ENCODE measurements at places on chromosomes 11 and 22. TPM values are rescaled to one million over a fixed set of nuclear protein-coding genes. Genes with fewer than 3 reads are reported as not detected.

GRCh38 chr11:113160808-113161124, 153.6 kb upstream of the TTC12 start:
- no peaks in the 10 kb centered on the region for H3K36me3 ChIP-seq
- no peaks in the 10 kb centered on the region for H3K27me3 ChIP-seq
- peaks cover 17% of the 10 kb centered on the region for H3K4me1 ChIP-seq

DNA sequence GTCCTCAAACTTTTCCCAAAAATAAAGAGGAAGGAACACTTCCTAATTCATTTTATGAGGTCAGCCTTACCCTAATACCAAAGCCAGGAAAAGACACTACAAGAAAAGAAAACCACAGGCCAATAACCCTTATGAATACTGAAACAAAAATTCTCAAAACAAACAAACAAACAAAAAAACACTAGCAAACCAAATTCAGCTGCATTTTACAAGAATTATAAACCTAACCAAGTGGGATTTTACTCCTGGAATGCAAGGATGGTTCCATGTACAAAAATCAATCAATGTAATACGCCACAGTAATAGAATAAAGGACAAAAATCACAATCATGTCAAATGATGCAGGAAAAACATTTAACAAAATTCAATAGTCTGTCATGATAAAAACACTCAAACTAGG, 13.3 kb downstream of the ARVCF start:
- DNase-seq: no peak
- H3K36me3 ChIP-seq: peaks cover 8% of the 10 kb centered on the region
- H3K4me1 ChIP-seq: peaks cover 47% of the 10 kb centered on the region
- H3K4me3 ChIP-seq: no peak overlapping the region
- H3K27me3 ChIP-seq: no peaks in the 10 kb centered on the region
- H3K27ac ChIP-seq: no peak overlapping the region

DNA sequence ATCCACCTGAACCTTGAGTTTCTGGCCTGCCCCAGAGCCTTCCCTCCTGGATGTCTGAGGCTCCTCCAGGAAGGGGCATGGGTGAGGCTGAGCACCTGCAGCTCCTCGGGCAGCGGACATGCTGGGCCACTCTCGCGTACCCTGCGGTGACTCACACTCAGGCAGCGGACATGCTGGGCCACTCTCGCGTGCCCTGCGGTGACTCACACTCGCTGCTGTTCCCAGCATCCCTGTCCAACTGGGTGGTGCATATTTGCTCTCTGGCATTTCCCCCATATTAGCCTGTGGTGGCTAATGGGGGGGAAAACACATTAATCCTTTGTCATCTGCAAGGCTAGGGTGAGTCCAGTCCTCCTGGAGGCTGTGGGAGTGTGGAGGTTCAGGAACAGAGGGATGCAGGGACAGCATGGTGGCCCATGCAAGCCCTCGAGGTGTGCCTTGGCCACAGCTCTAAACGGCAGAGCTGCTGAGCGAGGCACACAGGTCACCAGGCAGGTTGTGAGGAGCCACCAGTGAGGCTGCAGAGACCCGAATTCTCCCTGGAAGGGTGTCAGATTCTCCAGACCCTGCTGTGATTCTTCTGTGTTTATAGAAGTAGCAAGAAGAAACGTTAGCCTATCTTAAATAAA, 728.1 kb downstream of the BRD1 start:
- H3K36me3 ChIP-seq: no peaks in the 10 kb centered on the region
- no peak overlapping the region for H3K27ac ChIP-seq
- H3K4me1 ChIP-seq: peaks cover 33% of the 10 kb centered on the region
- no peak for DNase-seq

- H3K36me3 ChIP-seq: no peaks in the 10 kb centered on the region
- no peaks in the 10 kb centered on the region for H3K4me1 ChIP-seq
- H3K27me3 ChIP-seq: no peaks in the 10 kb centered on the region
- no peak overlapping the region for H3K4me3 ChIP-seq
- no peak for DNase-seq
These were observed 51.4 kb downstream of the BDNF start for GRCh38 chr11:27648840-27649239.

- no peak overlapping the region for H3K27ac ChIP-seq
- no peaks in the 10 kb centered on the region for H3K36me3 ChIP-seq
- H3K27me3 ChIP-seq: no peaks in the 10 kb centered on the region
- DNase-seq: no peak
These were observed 227.4 kb upstream of the FAT3 start for GRCh38 chr11:91997226-91997625.

DNA sequence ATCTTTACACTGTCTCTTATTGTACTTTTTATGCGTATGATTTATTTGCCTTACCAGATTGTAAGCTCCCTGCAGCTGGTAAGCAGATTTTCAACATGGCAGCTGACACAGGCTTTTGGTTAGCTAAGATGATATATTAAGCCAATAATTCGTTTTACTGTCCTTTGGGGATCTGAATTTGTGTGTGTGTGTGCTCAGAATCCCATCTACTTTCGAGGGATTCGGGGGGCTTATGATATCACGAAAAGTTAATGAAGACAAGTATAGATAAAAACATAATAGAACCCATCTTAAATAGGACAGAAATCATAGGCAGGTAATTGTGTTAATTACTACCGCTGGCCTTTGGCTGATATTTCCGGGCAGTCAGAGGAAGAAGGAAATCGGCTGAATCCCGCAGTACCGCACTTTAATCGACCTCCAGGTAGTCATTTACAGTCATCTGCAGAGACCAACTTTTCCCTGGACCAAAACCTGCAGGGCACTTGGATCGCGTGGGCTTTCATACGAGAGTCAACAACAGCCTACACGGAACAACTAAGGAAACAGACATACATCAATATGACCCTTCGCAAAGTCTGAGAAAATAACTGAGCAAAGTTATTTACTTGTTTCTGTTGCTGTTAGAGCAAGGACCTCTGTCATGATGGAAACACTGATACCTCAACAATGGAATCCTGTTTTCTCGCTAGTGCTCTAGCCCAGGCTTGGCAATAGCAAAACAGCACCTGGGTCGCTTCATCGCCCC, 802 bp downstream of the KBTBD3 start:
- peak overlapping the region; percentile 99 for H3K4me3 ChIP-seq
- H3K4me1 ChIP-seq: no peaks in the 10 kb centered on the region
- H3K27ac ChIP-seq: peak overlapping the region; percentile 99
- H3K36me3 ChIP-seq: no peaks in the 10 kb centered on the region
- H3K27me3 ChIP-seq: no peaks in the 10 kb centered on the region

DNA sequence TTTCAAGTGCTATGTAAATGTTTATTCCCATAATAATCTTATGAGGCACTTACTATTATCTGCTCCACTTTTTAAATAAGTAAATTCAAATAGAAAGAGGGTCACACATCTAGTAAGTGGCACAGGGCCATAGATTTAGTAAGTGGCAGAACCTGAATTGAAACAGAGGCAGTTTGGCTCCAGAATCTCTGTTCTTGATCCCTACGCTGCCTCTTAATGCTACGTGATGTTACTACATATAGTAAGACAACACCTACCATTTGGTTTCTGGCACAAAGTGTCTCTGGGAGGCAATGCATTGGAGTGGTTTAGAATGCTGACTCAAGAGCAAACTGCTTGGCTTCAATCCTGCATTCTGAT, 1018.3 kb downstream of the DLG2 start:
- no peak overlapping the region for H3K4me3 ChIP-seq
- no peak for DNase-seq
- H3K27me3 ChIP-seq: no peaks in the 10 kb centered on the region
- H3K27ac ChIP-seq: no peak overlapping the region
- H3K4me1 ChIP-seq: no peaks in the 10 kb centered on the region
- no peaks in the 10 kb centered on the region for H3K36me3 ChIP-seq

DNA sequence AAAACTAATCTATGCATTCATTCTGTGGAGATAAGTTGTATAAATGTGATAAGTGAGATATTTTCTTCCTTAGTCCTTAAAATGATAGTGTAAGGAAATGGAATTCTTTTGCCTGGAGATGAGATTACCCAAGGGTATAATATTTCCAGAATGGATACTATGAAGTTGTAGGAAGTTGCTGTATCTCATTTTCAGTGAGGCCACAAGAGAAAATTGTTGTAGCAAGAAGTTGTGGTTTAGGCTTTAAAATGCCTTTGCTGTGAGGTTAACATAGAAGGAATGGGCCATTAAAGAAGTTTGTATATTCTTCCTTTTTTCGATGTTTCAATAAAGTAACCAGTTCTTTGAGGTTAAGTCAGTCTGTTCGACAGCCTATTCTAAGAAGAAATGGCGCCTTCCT, 50.7 kb upstream of the LIN7C start:
- no peak overlapping the region for H3K4me3 ChIP-seq
- no peaks in the 10 kb centered on the region for H3K4me1 ChIP-seq
- no peaks in the 10 kb centered on the region for H3K27me3 ChIP-seq
- no peak overlapping the region for H3K27ac ChIP-seq
- DNase-seq: no peak

- H3K27ac ChIP-seq: no peak overlapping the region
- H3K27me3 ChIP-seq: no peaks in the 10 kb centered on the region
- H3K36me3 ChIP-seq: no peaks in the 10 kb centered on the region
- no peak for DNase-seq
- H3K4me3 ChIP-seq: no peak overlapping the region
These were observed 86.1 kb downstream of the ARHGAP8 start for GRCh38 chr22:44838316-44839016.

- no peak overlapping the region for H3K27ac ChIP-seq
- H3K27me3 ChIP-seq: no peaks in the 10 kb centered on the region
- peaks cover 14% of the 10 kb centered on the region for H3K36me3 ChIP-seq
- peaks cover 10% of the 10 kb centered on the region for H3K4me1 ChIP-seq
- DNase-seq: no peak
- H3K4me3 ChIP-seq: no peak overlapping the region
These were observed 18.6 kb downstream of the RTN3 start for GRCh38 chr11:63699896-63700295.

GRCh38 chr11:94941131-94941530, 32.2 kb downstream of the CWC15 start:
- H3K27ac ChIP-seq: no peak overlapping the region
- no peak for DNase-seq
- H3K4me1 ChIP-seq: no peaks in the 10 kb centered on the region

DNA sequence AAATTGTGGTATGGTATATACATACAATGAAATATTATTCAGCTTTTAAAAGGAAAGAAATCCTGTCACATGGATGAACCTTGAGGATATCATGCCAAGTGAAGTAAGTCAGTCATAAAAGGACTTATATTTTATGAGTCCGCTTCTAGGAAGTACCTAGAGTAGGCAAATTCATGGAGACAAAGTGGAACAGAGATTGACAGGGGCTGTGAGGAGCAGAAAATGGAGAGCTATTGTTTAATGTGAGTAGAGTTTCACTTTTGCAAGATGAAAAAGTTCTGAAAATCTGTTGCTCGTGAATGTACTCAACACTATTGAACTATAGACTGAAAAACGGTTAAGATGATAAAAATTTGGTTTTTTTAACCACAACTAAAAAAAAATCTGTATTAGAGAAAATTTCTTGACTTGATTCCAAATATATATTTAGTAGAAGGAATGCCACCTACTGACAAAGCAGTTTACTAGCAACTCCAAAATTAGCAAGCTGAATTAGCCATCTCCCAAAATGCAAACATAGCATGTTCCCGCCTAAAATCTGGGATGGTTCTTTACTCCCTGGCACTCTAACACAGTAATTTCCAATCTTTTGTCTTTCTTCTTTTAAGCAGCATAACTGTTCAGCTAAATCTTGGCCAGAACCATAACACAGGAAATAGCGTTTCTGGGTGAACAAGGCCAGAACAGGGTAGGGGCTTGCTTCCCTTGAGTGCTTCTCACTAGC, 1.5 kb downstream of the UFD1 start:
- H3K27ac ChIP-seq: no peak overlapping the region
- peaks cover 9% of the 10 kb centered on the region for H3K4me1 ChIP-seq
- H3K27me3 ChIP-seq: no peaks in the 10 kb centered on the region
- H3K36me3 ChIP-seq: peaks cover 24% of the 10 kb centered on the region
- H3K4me3 ChIP-seq: peak overlapping the region; percentile 72

DNA sequence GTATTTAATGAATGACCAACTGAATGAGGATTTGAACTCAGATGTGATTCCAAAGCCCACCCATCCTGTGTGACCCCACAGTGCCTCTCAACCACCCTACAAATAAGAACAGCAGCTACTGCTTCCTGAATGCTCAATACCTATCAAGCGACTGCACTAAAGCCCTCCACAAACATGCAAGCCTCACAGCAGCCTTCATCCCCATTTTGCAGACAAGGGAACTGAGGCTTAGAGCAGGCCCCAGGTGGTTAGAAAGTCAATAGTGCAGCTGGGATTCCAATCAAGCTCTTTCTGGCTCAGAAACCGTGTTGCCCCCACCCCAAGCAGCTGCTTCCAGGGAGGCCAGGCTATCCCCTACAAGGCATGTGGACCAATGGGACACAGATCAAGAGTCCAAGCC, 57.2 kb downstream of the SMCO4 start:
- H3K27me3 ChIP-seq: no peaks in the 10 kb centered on the region
- H3K4me1 ChIP-seq: peaks cover 36% of the 10 kb centered on the region
- no peak overlapping the region for H3K27ac ChIP-seq
- H3K36me3 ChIP-seq: peaks cover 4% of the 10 kb centered on the region
- no peak overlapping the region for H3K4me3 ChIP-seq
- no peak for DNase-seq

DNA sequence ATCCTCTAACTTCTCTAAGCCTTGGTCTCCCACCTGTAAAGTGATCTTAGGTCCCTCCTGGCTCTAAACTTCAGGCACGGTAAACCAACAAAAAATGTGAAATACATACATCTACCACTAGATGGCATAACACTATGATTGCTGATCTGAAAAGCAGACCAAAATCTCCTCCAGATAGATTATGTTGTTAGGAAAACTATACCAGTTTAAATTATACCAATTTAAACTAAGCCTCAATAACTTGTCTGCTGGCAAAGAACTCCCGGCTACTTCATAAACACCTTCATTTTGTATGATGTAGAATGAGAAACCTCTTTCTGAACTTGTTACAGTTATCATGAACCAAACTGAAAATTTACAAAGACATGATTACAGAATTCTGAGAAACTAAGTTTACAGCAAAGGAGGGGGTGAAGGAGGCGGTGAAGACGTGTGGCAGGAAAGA, 85.9 kb downstream of the SBF2 start:
- H3K27ac ChIP-seq: no peak overlapping the region
- no peaks in the 10 kb centered on the region for H3K36me3 ChIP-seq
- DNase-seq: no peak

- no peaks in the 10 kb centered on the region for H3K27me3 ChIP-seq
- H3K4me1 ChIP-seq: peaks cover 4% of the 10 kb centered on the region
- no peak for DNase-seq
- H3K36me3 ChIP-seq: no peaks in the 10 kb centered on the region
- no peak overlapping the region for H3K27ac ChIP-seq
- H3K4me3 ChIP-seq: no peak overlapping the region
These were observed 59.8 kb downstream of the APOL5 start for GRCh38 chr22:35777335-35777975.

- no peaks in the 10 kb centered on the region for H3K36me3 ChIP-seq
- DNase-seq: no peak
- H3K4me3 ChIP-seq: no peak overlapping the region
- no peak overlapping the region for H3K27ac ChIP-seq
- H3K4me1 ChIP-seq: peaks cover 16% of the 10 kb centered on the region
These were observed 2.0 kb downstream of the P2RX3 start for GRCh38 chr11:57340039-57340615.

OPCML gene
- 51.1 TPM for total RNA-seq

TIRAP gene
- 6.4 TPM for total RNA-seq

REXO2 gene
- total RNA-seq: 76.1 TPM

OR5AL1 gene
- total RNA-seq: not detected

PATE4 gene
- total RNA-seq: not detected

CCDC188 gene
- 0.69 TPM for total RNA-seq

PTPRCAP gene
- 1.6 TPM for total RNA-seq

GRAMD1B gene
- 51.5 TPM for total RNA-seq

RAB3IL1 gene
- 12.8 TPM for total RNA-seq

MMP3 gene
- not detected for total RNA-seq

CCDC116 gene
- total RNA-seq: 0.20 TPM

GAB4 gene
- 0.10 TPM for total RNA-seq

UPK3A gene
- total RNA-seq: not detected

PPP6R3 gene
- total RNA-seq: 154 TPM

INS gene
- total RNA-seq: not detected

ACTN3 gene
- total RNA-seq: 0.33 TPM

DRICH1 gene
- 0.88 TPM for total RNA-seq
